Progenitor cell of endocrine pancreas (in vitro differentiated cells): ENCODE measurements at places on chromosomes 7 and 10.
A peak's percentile ranks its signal among the peaks of the same experiment; 100 is the strongest.

DNA sequence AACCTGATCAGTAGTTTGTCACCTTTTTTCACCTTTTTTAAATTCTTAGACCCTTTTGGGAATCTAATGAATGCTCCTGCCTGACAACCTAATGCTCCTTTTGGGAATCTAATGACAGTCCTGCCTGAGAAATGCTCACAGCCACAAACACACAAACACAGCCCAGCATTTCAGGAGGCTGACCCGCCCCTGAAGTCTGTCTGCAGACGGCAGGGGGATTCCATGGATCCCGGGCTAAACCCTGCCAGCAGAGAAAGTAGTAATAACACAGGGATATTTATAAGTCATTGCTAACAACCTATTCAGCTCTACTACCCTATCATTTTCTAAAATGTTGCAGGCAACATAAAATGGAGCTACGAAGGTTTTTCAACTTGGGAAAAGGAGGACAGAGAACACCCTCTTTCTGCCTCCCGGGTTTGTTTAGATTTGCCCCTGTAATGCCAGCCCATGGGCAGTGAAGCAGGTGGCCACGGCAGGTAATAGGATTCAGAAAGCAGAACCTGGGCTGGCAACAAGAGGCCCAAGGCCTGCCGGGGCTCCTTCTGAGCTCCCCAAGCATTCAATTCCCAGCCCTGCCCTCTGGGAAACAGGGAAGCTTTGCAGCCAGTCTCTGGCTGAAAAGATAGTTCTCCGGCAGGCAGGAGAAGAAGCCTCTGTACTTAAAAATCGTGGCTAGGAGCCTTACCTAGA lies 65.2 kb downstream of the CREB3L2 start:
- no peak for DNase-seq

DNA sequence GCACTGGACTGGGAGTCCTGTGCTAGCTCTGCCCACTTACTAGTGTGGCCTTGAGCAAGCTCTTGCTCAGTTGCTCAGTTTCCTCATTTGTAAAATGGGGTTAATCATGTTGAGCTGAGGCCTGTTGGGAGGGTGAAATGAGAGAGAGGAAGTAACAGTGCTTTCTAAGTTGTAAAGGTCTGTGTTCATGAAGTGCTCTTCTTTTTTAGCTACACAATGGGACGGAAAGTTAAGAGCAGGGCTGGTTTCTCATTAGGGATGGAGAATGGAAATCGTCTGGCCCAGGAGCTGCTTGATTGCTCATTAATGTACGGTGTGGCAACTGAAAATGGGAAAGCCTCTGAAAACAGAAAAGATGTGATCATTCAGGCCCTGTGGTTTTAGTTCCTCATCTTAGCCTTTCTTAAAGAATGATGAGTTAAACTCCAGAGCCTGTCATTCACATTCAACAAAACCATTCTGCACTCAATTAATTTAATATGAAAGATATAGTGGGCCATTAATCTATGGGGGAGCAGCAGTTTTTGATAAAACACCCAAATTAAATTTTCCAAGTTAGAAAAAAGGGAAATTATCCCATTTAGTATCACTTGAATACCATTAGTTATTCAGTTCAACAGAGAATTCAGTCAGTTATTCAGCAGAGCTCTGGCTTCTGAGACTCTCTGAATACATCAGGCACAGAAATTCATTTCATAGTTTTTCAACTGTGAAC lies 60.5 kb downstream of the SH2D4B start:
- no peak for DNase-seq

- no peak for DNase-seq
Measured at GRCh38 chr10:4004144-4004543, 219.1 kb upstream of the KLF6 start.

GRCh38 chr7:66331883-66332282 lies 126.7 kb downstream of the TPST1 start:
- no peak for DNase-seq

DNA sequence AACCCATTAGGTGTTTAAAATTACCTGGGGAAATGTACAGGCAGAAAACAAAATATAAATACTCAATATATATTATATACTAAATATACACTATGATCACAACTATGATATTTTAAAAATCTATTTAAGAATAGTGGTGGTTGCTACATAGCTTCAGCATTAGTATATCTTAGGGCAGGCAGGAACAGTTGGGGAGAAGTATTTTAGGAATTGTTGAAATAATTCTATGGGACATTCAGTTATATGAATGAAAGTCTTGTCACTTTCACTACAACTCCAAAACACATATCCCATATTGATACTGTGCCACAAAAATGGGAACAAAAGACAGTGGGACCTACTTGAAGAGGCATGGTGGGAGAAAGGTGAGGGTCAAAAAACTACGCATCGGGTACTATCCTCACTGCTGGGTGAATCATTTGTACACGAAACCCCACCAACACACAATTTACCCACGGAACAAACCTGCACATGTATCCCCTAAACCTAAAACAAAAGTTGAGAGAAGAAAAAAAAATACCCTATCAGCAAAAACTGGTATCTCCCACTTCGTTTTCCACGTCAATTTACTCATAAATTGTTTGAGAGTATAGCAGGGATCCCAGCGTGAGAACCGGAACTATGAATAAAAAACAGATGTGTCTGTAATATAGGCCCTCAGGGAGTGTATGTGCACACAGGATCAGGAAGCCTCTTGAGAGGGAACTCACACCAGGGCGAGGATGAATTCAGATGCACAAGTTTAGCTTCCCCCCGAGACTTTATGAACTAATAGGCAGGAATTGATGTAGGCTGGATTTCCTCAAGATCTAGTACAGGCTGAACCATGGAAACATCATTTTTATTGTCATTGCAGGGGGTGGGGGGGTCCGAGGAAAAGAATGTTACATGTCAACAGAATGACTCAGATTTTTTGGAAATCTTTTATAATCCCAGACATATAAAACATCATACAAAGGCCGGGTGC lies 16.2 kb downstream of the SLC16A12 start:
- DNase-seq, result no peak

- DNase-seq, result no peak
Measured at GRCh38 chr10:121927318-121927840, 452 bp downstream of the ATE1 start.

DNA sequence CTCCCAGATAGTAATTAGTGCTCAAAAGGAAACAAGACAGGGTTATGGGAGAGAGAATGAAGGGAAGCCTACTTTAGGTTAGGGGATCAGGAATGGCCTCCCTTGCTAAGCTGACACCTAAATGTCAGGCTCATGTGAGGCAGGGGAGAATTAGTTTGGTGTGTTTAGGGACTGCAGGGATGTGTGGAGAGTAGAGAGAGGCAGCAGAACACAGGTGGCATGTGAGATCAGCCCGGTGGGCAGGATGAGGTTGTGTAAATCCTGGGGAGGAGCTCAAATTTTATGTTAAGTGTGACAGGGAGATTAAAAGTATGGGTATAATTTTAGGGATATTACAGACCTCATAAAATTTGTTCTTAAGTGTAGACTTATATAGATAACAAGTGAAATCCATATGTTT lies 56.2 kb upstream of the ZNF438 start:
- no peak for DNase-seq

GRCh38 chr10:114482480-114483304 lies 78.4 kb upstream of the AFAP1L2 start:
- no peak for DNase-seq

GRCh38 chr10:62959553-62959952 lies 143.4 kb upstream of the EGR2 start:
- no peak for DNase-seq

DNA sequence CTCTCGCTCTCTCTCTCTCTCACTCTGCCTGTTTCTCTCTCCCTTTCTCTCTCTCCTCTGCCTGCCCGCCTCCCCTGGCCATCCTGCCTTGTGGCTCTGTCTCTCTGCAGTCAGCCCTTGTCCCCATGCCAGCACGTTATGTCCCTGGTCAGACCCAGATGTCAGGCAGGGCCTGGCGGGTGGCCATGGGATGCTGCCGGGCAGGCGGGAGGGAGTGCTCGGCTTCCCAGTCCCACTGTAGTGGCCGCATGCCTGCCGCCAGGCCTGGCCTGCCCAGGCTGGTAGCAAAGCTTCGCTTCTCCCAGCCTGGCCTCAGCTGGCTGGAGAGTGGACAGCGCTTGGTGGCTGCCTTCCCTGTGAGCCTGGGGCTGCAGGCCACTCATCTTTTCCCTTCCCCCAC lies 121.5 kb upstream of the ZNF716 start:
- no peak for DNase-seq

DNA sequence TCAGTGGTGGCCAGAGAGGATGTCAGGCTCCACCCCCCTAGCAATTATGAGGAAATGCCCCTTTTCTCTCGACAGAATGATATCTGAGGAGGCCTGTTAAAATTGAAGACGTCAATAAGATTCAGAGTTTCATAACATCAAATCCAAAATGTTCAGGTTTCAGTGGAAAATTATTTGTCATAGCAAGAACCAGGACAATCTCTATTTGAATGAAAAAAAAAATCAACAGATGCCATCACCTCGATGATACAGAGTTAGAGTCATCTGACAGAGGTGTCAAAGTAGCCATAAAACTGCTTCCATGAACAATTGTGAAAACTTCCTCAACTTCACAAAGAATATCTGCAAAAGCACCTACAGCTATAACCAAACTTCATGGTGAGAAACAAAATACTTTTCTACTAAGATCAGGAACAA lies 7.7 kb downstream of the TMEM273 start:
- DNase-seq, result no peak

DNA sequence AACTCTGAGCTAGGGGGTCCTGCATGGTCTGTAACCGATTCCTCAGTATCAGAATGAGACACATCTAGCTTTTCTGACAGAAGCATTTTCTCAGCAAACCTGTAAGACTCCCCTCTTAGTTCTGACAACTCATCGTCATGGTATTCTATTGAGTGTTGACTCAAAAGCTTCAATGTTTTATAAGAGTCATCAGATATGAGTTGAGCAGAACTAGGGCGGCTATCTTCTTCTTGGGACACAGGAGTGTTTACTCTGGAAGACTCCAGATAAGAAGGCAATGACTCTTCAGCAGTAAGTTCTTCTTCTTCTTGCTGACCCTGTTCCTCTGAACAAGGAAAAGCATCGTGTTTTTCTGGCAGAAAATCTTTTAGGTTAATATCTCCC lies 167.0 kb upstream of the CCDC6 start:
- DNase-seq, result no peak

GRCh38 chr10:98212196-98212595 lies 55.8 kb downstream of the LOXL4 start:
- DNase-seq, result no peak

DNA sequence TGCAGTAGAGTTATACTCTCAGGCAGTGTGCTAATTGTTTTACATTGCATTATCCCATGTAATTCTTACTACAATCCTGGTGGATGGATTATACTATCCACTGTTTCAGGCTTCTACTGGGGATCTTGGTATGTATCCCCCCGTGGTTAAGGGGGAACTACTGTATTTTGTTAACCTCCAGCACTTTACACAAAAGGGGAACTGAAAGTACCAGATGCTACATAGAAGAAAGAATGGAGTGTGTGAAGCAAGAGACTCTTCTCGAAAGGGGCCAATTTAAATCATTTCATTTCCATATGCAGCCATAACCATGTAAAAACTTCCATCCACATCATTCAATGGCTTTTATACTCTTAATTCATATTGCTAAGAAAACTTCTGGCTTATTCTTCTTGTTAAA lies 69.4 kb downstream of the C1GALT1 start:
- DNase-seq, result no peak

DNA sequence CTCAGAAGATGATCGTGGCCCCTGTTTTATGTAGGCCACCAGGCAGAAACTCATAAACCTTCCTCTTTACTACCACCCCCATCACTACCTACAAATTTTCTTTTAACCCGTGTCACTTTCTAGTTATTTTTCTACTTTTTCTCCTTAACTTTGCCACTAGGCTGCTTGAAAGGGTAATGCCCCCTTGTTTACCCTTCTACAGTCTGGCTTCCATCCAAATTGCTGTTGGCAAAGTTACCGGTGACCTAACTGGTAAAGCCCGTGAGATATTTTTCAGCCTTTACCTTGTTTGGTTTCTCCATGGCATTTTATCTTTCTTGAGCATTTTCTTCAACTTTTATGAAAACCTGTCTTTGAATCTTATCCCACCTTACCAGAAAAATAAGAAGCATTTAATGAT lies 153.0 kb downstream of the WNT2 start:
- no peak for DNase-seq

- DNase-seq, result no peak
Measured at GRCh38 chr7:15977663-15978062, 291.2 kb upstream of the MEOX2 start.

DNA sequence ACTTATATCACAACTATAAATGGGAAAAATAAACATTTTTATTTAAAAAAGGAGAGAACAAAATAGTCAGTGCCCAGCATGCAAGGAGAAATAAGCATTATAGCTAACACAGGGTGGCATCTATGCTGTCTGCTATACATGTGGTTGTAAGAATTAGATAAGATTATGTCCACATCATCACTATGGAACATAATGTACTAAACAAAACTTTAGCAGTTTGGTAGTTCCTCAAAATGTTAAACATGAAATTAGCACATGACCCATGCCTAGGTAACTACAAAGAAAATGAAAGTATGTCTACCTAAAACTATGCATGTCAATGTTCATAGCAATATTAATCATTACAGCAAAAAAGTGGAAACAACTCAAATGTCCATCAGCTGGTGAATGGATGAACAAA lies 28.7 kb upstream of the RUFY2 start:
- no peak for DNase-seq

DNA sequence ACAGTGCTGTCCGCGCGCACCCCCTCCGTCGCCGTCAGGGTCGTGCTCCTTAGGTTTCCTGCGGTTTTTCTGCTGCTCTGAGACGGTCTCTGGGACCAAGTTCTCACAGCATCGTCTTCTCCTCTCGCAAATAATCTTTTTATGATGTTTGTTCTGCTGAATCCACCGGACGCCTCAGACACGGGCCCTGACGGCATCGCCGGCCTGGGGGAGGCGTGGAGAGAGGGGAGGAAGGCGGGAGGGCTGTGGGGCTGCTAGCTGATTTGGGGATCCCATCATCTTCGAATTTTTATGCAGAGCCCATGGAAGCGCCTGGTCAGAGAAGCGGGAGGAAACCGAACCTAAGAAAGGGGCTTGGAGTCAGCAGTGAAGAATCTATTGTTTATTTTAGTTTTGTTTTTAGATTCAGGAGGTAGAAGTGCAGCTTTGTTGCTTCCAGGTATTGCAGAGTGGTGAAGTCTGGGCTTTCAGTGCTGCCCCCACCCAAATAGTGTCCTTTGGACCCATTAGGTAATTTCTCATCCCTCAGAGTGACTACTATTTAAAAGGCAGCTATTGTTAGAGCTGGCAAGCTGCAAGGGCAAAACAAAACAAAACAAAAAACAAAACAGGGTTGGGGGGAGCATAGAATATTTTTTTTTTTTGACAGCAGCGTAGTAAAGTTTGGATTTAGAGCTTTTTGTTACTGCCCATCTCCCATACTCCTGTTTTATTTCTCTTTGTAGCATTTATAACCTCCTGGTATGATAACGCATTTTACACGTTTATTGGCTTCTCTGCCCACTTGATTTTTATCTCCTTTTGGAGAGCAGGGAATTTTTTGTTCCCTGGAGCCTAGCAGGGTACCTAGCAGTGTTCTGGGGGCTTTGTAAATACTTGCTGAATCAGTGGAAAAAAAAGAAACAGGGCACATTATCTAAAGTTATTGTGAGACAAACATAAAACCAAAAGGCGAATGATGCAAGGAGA lies 92.6 kb downstream of the SPAG6 start:
- DNase-seq, result peak; percentile 16

- no peak for DNase-seq
Measured at GRCh38 chr10:122078965-122079795, 90.2 kb downstream of the TACC2 start.
